ENCODE measurements at places on chromosomes 4 and X.
A peak's percentile ranks its signal among the peaks of the same experiment; 100 is the strongest.

DNA sequence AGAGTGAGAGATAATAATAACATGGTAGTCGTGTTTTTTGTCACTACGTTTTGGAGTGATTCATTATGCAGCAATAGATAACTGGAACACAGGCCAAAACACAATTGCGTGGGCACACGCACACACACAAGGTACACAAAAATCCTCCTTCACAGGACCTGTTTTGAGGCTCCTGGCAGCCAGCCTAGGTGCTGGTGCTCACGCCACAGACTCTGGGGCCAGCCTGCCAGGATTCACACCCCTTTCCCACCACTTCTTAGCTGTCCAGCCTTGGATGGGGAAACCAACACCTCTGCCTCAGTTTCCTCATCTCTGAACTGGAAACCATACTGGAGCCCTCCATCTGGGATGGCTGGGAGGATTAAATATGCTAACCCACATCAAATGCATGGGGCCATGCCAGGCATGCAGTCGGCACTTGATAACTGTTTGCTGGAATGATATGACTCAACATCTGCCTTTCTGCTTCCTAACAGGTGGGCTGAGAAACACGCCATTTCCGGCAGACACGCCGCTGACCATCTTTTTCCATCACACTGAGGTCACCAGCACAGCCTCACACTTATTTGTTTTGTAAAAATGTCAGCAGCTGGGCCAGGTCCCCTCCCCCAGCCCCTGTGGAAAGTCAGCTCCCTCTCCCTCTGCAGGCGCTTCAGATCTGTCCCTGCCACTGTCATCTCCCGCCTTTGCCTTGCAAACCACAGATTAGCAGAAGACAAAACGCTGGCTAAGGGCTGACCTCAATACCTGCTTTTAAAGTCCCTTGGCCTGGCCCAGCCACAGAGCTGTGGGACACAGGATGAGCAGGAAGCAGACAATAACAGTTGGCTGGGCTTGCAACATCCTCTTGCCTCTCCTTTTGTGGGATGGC, 237.5 kb downstream of the BCOR start:
- peak; percentile 80 for DNase-seq

DNA sequence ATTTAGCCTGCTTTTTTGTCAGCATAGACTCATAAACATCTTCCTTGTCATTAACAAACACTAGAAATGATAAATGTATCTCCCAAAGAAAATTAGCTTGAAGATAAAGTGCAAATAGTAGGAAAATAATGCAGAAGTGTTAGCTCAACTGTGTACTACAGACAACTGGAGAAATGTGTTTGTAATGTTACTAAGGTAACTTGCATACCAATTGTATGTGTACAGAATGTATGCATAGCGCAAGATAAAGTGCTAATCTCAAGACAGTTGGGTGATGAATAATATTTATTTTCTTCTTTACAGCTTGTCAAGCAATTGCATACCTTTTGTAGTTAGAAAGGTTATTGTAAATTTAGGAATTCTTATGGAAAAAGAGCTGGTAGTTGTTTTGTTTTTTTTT, 22.1 kb downstream of the FMR1 start:
- no peak for DNase-seq

- DNase-seq, result no peak
These were observed 14.6 kb downstream of the SMIM20 start for GRCh38 chr4:25928379-25929297.

GRCh38 chr4:140149846-140150635, 3.9 kb downstream of the MAML3 start:
- no peak for DNase-seq

DNA sequence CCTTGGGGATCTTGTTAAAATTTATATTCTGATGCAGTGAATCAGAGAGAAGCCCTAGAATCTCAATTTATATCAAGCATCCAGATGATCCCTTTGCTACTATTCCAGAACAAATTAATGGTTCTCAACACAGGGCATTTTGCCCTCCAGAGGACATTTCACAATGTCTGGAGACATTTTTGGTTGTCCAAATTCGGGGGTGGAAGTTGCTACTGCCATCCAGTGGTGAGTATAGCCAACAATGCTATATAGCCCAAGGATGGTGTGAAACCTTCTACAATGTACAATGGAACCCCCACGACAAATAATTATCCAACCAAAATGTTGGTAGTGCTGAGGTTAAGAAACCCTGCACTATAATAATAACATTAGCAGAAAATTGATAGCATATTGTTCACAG, 2440.0 kb downstream of the PCDH7 start:
- DNase-seq, result no peak

GRCh38 chr4:174583056-174583455, 60.8 kb upstream of the HPGD start:
- DNase-seq, result no peak

DNA sequence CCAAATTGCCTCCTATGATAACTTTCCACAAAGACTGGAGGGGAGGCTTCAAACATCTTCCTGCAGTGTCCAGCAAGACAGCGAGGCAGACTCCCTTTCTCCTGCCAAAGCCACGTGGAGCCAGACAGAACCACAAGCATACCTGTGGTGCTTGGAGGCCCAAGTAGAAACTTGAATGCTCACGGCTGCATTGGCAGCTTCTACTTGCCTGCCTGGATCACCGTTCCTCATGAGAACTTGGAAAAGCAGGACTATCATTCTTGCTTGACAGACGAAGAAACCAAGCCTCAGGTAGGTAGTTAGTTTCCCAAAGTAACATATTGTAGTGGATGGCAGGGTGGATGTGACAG, 216.3 kb upstream of the SFRP2 start:
- DNase-seq, result no peak

DNA sequence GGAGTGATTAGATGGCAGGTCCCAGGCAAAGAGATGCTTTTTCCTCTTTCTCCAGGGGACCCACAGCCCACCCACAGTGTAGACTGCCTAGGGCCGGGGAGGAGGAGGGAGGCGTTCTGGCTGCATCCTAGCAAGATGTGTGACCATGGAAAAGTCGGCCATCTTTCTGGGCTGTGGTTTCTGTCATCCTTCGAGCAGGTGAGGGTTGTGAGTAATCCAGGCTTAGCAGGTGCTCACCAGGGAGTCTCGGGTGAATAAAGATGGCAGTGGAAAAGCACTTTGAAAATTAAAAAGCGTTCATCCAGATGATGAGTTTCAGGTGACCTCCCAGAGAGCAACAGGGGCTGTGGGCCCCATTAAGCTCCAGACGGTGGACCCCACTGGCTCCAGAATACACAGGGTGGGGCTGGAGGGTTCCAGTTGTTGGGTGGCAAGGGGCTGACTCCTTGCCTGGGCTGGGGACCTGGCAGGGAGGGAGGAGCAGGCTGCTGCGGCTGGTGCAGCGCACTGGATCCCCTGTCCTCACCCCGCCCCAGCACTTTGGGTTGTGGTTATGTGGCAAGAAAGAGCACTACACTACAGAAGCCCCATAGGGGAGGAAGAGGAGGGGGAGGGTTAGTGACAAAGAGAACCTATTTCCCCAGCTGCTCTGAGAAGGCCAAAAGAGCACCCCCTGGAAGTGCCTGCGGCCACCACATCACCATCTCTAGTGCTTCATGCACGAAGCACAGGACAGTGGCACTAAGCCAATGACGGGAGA, 23.7 kb downstream of the ELF4 start:
- no peak for DNase-seq

DNA sequence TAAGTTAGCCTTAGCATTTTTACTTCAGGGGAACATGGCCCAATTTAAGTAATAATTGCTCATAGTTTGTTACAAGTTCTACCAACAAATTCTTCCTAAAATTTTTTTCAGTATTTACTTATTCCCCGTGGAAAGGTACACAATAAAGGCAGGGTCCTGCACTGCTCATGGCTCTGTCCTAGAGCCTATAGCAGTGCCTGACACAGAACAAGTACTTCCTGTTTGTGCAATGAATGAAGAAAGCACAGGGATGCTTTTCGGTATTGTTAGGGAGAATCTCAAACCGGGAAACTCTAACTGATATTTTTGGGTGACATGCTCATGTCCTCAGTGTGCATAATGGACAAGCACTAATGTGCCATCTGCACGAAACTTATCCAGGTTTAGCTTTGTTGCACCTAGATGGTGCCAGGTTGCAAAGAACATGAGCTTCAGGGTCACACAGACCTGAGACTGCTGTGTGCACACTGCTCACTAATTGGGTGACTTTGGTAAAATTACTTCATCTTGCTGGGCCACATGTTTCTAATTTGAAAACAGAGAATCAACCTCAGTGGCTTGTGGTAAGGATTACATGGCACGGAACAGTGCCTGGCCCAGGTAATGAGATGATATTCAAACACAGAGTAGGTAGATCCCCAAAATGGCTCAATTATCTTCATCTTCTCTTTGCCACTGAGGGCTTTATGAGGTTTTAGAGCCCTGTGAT, 175.8 kb upstream of the NPY2R start:
- DNase-seq, result no peak

- no peak for DNase-seq
These were observed 39.0 kb upstream of the SLITRK4 start for GRCh38 chrX:143674926-143675325.

DNA sequence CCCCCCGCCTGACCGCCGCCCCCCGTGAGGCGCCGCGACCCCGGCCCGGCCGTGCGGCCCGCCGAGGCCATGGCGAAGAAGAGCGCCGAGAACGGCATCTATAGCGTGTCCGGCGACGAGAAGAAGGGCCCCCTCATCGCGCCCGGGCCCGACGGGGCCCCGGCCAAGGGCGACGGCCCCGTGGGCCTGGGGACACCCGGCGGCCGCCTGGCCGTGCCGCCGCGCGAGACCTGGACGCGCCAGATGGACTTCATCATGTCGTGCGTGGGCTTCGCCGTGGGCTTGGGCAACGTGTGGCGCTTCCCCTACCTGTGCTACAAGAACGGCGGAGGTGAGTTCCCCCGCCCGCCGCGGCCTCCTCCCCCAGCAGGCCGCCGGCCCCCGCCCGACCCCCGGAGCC, 780 bp downstream of the SLC6A8 start:
- DNase-seq, result no peak

- DNase-seq, result no peak
These were observed 49.5 kb downstream of the STX18 start for GRCh38 chr4:4492161-4492847.

GRCh38 chrX:14641681-14642655, 112.6 kb downstream of the GLRA2 start:
- no peak for DNase-seq

DNA sequence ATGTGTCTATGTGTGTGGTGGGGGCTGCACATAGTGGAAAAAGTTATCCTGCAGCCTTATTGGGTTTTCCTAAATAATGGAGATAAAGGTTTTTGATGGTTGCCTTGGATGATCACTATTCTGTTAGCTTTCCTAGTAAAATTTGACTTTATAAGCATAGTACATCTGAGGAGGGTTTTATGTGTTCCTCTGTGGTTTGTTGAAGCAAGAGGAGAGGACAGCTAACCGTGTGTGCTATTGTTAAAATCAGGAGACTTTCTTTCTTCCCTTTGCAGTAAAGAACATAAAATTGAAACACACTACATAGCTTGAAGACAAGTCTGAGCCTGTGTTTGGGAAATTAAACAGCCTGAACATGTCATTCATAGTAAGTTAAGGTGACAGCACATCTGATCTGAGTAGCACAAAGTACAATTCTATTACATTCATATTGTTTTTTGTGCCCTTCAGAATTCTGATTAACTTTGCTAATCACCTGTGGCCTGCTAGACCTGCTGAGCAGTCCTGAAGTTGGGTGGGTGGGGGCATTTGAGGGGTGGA, 36.8 kb downstream of the C4orf51 start:
- no peak for DNase-seq

- no peak for DNase-seq
These were observed 10.6 kb downstream of the CLTRN start for GRCh38 chrX:15653961-15654360.

- no peak for DNase-seq
These were observed 3.8 kb downstream of the ANKRD50 start for GRCh38 chr4:124708517-124709300.

- no peak for DNase-seq
These were observed 976.8 kb upstream of the ADGRL3 start for GRCh38 chr4:60223208-60223923.

- no peak for DNase-seq
These were observed 17.7 kb upstream of the MRFAP1 start for GRCh38 chr4:6622744-6623143.

GRCh38 chrX:15497865-15498264, 2.7 kb upstream of the BMX start:
- DNase-seq, result peak; percentile 14

- no peak for DNase-seq
These were observed 3.8 kb downstream of the RGS12 start for GRCh38 chr4:3296651-3297050.
